Activated T-cell treated with anti-CD3 and anti-CD28 coated beads for 1 hour (primary cell): ENCODE measurements at places on chromosomes 11 and 22.

DNA sequence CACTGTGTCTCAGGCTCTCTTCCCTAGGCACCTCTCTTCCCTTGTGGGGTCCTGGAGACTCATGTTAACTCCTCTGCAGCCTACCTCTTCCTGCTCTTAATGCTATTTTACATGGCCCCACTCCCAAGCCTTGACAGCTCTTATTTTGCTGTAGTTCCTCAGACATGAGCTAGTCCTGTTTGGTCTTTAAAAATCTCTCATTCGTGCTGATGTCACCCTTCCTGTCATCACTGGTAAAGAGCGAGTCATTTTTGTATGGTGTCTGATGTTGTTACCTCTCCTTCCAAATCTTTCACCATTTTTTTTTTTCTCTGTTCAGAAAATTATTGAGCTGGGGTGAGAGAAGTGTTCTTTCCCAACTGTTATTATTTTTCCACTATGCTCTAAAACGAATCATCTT is 84.8 kb upstream of the ZBED5 start:
- no peak for DNase-seq

GRCh38 chr22:37151401-37151800 is 1.7 kb upstream of the IL2RB start:
- no peak for DNase-seq

- no peak for DNase-seq
These were observed 6.0 kb downstream of the NXPE1 start for GRCh38 chr11:114553642-114554041.

DNA sequence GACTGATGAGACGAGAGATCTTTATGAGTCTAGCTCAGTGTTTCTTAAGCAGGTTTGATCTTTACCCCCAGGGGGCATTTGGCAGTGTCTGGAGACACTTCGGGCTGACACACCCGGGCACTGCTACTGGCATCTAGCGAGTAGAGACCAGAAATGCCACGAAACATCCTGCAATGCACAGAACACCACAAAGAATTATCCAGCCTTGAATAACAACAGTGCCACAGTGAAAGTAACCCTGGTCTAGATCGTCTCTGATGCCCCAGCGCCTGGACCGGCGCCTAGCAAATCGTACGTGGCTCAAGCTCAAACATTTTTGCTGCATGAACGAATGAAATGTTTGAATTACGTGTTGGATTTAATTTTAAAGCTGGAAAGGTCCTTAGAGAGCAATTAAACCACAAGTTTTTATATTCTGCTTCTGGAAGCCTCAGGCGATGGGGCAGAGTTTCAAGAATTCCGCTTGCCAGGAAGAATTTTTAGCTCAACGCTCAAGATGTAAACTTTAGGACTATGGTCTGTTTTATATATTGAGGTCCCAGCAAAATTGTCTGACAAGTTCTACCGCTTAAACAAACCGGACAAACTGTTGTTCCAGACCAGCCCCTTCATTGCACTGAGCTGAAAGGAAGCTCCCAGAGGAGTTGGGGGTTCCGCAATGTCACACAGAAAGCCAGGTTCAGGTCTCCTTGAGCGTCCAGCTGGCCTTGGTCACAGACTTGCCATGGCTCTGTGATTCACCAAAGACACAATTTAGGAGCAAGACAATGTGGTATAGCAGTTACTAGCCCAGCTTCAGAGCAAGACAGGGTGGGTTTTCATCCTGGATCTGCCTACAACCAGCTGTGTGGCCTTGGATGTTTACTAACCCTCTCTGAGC is 44.2 kb upstream of the SMTN start:
- no peak for DNase-seq
